ENCODE measurements at places on chromosomes 3 and 15.

DNA sequence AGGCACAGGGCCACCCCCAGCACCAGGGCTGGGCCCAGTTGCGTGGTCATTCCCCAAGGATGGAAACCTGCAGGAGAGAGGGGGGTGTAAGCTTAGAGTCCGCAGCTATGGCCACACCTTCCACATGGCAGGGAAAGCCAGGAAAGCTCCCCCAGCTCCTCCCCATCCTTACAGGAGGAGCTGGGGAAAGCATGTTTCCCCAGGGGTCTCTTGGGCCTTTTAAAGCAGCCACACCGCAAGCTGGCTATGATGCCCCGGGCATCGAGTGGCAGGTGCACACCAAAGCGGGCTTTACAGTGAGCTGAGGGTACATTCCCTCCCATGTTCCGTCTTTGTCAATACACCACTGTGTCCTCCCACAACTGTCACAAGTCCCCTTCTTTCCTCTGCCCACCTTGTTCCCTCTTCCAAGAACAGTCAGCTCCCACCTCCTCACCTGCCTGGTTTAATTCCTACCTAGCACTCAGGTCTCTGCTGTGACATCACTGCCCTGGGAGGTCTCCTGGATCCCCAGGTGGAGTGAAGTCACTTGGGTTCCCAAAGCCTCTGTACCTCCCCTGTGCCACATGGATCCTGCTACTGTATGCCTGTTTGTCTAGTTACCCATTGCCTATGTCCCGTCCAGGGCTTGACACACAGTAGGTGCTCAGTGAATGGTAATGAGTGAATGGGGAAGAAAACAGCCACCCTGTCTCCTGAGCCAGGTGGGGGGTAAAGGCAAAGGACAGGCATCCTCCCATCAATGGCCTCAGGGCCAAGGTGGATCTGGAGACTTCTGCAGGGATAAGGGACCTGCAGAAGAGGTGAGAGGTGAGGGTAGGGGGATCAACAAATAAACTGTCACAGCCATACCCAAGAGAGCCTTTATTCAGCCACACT lies 3.4 kb downstream of the HYAL3 start:
- DNase-seq = no peak

DNA sequence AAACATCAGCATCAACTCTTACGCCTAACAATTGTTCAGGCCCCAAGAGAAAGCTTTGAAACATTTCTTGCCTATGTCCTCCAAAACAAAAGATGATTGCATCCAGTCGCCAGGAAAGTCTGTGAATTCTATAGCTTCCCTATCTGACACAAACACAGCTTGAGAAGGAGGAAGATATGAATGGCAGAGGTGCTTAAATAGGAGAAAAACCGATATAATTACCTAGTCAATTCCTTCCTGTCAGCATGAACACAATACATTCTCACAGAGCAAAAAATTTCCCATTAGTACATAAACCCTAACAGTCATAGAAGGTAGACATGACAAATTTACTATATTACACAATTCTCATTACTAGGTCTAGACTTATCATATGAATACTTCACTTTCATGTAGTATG lies 326.5 kb downstream of the CGGBP1 start:
- DNase-seq = no peak

- DNase-seq = no peak
Measured at GRCh38 chr3:123781571-123782275, 102.4 kb downstream of the MYLK start.

GRCh38 chr15:27695726-27696125 lies 403.4 kb downstream of the OCA2 start:
- no peak for DNase-seq

GRCh38 chr15:39781967-39782302 lies 706 bp downstream of the FSIP1 start:
- DNase-seq = no peak

DNA sequence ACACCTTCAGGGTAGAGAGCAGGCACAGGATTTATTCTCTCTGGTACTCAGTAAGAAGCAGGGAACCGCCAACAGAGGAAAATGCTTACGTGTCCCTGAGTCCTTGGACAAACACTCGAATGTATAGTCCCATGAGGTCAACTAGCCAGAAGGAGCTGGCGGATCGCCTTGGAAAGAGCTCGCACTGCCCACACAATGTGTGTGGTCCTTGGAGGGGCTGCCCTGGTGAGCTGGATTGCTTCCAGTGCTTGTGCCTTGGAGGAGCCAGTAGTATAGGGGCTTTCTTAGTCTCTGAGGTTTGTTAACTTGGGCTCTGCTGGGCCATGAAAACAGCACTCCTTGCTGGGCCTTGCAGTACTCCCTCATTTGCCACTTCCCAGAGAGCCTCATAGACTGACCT lies 40.7 kb upstream of the VILL start:
- DNase-seq = no peak

DNA sequence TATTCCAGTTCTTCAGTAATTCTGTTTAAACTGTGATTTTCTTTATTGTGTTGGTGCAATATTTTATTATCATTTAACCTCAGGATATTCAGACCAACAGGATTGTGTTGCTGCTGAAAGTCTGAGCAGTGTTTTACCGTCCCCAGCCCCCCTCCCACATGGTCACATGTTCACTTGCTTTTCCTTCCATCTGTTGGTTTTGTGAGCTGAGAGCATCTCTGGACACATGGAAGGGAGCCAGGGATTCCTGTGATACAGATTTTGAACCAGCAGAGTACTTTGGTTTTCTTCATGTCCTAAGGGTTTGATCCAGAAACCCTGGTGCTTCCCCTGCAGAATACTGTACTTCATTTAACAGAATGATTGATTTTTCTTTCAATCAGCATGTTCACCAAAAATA lies 11.9 kb downstream of the ARRDC4 start:
- no peak for DNase-seq

DNA sequence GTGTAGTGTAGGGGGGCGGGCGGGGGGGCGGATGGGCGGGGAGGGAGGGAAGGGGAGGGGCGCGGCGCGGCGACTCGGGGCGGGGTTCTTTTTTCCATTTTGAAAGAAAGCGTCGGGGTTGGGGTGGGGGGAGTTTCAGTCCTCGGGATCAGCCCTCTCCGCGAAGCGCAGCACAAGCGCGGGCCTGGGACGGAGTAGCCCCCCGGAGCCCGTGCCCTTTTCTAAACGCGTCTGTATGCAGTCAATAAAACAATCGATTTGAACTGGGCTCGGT lies 6.1 kb downstream of the ISLR2 start:
- DNase-seq = no peak

DNA sequence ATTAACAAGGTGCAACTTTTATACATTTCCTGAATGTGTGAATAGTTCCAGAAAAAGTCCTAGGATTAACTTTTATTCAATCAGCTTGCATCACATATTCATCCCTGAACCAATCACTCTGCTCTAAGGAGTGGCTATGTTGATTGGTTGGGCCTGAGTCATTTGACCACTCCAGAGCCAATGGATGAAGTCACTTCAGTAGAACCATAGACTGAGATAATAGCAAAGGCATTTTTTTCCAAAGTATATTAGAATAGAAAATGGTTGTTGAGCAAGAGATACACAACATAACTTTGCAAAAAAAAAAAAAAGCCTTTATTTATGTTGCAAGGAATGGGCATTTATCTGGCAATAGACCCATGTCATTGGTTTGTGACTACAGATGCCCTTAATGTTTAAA lies 55.5 kb upstream of the AGTR1 start:
- DNase-seq = no peak

GRCh38 chr3:66376568-66376967 lies 124.3 kb downstream of the LRIG1 start:
- no peak for DNase-seq

GRCh38 chr15:32106401-32107381 lies 76.4 kb downstream of the CHRNA7 start:
- no peak for DNase-seq

GRCh38 chr15:39444735-39445470 lies 136.0 kb upstream of the THBS1 start:
- DNase-seq = no peak

DNA sequence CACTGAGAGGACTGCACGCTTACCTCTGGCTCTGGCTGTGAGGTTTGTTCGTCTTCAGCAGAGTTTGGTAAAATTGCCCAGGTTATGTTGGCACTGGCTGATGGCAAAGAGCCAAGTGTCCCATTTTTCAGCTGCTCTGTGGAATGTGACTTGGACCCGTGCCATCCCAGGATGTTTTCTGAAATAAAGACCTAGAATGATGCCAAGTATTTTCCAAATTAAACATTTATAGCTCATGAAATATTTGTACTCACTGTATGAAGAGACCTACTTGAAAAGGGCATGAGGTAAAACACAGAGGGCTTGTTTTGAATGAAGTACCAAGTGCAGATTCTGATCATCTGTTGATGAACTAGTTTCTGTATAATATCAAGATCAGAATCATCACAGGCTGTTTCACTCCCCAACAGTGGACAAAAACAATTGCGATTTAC lies 200.5 kb downstream of the STT3B start:
- no peak for DNase-seq

DNA sequence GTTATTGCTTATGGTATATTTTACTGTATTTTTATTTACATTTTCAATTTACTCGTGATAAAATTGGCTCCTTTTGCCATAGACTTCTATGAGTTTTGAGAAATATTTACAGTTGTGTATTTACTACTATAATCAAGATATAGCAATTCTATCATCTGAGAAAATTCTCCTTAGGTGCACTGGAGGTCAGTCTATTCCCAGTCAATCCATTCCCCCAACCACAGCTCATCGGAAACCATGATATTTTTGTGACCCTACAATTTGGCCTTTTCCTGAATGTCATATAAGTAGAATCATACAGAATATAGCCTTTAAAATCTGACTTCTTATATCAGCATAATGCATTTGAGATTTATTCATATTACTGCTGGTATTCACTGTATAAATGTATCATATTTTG lies 114.7 kb upstream of the LRTM1 start:
- DNase-seq = no peak

DNA sequence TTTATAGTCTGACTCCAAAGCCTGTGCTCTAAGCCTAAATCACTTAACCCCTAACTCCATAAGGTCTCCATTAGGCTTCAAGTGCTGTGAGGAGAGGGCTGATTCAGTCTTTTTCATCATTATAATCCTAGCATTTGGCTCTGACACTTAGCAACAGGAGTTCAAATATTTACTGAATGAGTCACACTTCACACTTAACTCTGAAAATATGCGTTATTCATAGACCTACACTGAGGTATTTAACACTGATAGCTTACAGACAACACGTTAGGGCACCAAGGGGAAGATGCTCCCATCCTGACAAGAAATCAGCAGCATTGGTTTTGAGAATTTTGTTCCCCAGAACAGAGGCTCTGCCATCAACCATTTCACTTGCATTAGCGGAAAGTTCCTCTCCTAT lies 53.5 kb downstream of the MSL2 start:
- DNase-seq = peak; percentile 76

- no peak for DNase-seq
Measured at GRCh38 chr3:133092681-133093080, 54.5 kb downstream of the TMEM108 start.

- peak; percentile 69 for DNase-seq
Measured at GRCh38 chr3:9916734-9917680, at the start of gene IL17RC. TSS of gene IL17RC (plus strand) at chr3:9917098. CDS start at chr3:9917316, 218 bp downstream.

DNA sequence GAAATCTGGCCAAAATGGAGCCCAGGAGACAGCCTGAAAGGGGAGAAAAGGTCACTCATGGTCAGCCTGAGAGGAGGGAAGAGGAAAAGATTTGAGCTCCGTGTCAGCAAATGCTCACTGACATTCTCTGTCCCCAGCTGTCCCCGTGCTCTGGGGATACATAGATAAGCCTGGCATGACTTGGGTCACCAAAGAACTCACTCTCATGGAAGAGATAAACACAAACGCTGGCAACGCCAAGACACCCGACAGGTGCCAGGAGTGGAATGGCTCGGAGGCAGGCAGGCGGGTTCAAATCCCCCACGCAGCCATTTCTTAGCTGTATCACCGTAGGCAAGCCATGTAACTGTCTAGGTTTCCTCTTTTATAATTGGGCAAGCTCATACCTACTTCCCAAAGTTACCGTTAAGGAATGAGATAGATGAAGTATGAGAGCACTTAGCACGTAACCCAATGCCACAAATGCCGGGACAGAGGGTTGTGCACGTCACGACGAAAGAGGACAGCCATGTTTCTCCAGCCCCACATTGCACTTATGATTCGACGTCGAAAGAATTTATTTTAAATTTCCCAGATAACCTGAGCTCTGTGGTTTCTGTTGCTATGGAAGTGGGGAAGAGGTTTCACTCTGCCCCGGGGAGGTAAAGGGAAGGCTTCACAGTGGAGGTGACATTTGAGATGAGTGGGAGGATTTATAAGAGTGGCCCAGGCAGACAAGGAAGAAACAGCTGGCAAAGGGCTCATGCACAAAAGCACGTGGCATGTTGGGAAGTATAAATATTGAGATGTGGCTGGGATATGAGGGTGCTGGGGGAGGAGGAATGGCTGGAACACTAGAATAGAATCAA lies 41.4 kb upstream of the TSEN2 start:
- DNase-seq = no peak

DNA sequence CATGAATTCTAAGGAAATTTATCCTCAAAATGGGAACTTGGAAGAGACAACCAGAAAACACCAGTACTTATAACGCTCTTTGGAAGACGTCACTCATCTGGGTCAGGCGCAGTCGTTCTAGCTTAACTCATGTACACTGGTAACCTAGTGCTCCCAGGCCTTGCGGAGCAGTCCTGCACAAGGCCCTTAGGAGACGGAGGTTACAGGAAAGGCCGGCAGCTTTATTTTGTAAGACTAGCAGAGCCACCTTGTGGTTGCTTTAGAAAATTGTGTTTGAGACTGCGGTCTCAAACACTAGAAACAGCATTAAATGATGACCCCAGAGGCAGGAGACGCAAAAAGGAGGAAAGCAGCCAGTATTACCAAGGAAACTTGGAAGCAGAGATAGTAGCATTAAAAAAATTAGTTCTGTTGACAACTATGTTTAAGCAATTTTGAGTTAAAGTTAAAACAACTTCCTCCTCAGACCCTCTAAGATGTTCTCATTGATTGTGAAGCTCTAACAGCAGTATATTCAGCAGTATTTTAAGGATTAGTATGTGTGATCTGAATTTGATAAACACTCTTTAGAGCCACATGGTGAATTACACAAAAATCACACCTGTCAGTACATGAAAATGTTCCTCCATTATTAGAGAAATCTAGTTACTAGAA lies 141.9 kb upstream of the C2CD4B start:
- peak; percentile 47 for DNase-seq

DNA sequence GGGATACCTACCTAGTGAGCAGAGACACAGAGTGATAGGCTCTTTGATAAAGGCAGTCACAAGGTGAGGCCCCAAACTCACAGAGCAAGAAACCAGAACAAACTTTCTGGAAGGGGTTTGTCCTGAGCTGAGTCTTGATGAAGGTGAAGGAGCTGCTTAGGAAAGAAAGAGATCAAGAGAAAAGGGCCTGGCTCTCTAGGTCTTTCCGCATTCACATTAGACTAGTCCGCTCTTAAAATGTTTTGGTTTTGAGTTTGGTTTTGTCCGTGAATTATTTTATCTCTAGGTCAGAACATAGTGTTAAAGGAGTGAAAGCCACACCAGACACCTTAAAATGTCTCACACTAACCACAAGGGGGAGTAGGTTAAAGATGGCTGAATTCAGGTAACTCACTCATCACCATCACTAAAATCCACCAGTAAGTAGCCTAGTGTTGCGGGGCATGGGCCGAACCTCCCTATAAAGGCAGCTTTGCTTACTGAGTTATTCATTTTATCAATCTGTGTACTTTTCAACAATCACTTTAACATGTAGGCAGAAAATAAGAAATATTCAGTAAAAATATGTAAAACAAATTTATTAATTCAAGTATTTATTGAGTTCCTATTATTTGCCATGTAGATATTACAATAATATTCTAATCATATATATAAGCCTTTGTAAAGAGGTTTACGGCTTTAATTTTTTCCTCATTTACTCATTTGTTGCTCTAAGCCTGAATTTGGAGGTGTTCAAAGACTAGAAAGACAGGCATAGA lies 121.5 kb upstream of the TSC22D2 start:
- DNase-seq = no peak

- DNase-seq = no peak
Measured at GRCh38 chr3:72086042-72086742, 301.2 kb upstream of the PROK2 start.

All from GM04504 (cell line).